ENCODE measurements at places on chromosomes 3 and 15.

- peaks cover 9% of the 10 kb centered on the region for H3K4me1 ChIP-seq
- DNase-seq, result no peak
- H3K27ac ChIP-seq, result no peak overlapping the region
- H3K27me3 ChIP-seq, result no peaks in the 10 kb centered on the region
- no peak overlapping the region for H3K4me3 ChIP-seq
- H3K36me3 ChIP-seq, result no peaks in the 10 kb centered on the region
These were observed 153.5 kb downstream of the MECOM start for GRCh38 chr3:169509780-169510692.

- DNase-seq, result no peak
- no peaks in the 10 kb centered on the region for H3K4me1 ChIP-seq
- H3K36me3 ChIP-seq, result no peaks in the 10 kb centered on the region
- no peak overlapping the region for H3K4me3 ChIP-seq
- H3K27me3 ChIP-seq, result no peaks in the 10 kb centered on the region
- no peak overlapping the region for H3K27ac ChIP-seq
These were observed 11.9 kb downstream of the RAP2B start for GRCh38 chr3:153173758-153174516.

- DNase-seq, result no peak
- H3K36me3 ChIP-seq, result no peaks in the 10 kb centered on the region
- H3K4me3 ChIP-seq, result no peak overlapping the region
- no peaks in the 10 kb centered on the region for H3K27me3 ChIP-seq
These were observed 248.8 kb downstream of the SHOX2 start for GRCh38 chr3:157857440-157857839.

DNA sequence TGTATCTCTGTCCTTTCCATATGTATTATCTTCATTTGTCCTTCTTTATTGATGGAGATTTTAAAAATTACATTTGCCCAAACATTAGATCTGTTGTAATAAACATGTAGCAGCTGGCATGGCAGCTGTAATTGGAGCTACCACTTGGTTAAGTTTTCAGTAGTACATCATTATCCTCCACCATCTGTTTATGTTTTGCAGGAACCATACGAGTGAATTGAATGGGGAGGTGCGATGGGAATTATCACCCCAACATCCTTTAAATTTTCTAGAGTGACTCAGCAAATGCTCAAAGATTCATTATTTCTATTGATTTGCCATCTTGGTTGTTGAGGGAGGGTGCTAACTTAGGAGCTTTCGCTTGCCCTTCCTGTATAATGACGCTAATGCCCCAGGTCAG, 32.6 kb upstream of the NOX5 start:
- peak overlapping the region; percentile 53 for H3K27ac ChIP-seq
- no peaks in the 10 kb centered on the region for H3K27me3 ChIP-seq
- no peak overlapping the region for H3K4me3 ChIP-seq
- H3K4me1 ChIP-seq, result no peaks in the 10 kb centered on the region

GRCh38 chr15:42723068-42723467, 13.9 kb downstream of the CDAN1 start:
- H3K36me3 ChIP-seq, result no peaks in the 10 kb centered on the region
- no peak overlapping the region for H3K27ac ChIP-seq
- H3K27me3 ChIP-seq, result peaks cover 7% of the 10 kb centered on the region
- no peak overlapping the region for H3K4me3 ChIP-seq

DNA sequence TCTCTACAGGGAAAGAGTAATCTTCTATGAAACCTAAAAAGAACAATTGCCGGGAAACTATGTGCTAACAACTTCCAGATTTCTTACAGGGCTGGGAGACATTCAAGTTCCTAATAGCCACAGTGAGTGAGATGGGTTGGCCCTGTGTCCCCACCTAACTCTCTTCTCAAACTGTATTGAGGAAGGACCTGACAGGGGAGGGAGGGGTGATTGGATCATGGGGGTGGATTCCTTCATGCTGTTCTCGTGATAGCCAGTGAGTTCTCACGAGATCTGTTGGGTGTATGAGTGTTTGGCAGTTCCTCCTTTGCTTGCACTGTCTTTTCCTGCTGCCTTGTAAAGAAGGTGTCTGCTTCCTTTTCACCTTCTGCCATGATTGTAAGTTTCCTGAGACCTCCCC, 958.7 kb downstream of the AGBL1 start:
- H3K36me3 ChIP-seq, result no peaks in the 10 kb centered on the region
- no peak for DNase-seq
- H3K4me1 ChIP-seq, result no peaks in the 10 kb centered on the region

- no peak overlapping the region for H3K27ac ChIP-seq
- no peak overlapping the region for H3K4me3 ChIP-seq
- H3K36me3 ChIP-seq, result no peaks in the 10 kb centered on the region
These were observed 194.3 kb downstream of the FOXP1 start for GRCh38 chr3:71389191-71389590.

DNA sequence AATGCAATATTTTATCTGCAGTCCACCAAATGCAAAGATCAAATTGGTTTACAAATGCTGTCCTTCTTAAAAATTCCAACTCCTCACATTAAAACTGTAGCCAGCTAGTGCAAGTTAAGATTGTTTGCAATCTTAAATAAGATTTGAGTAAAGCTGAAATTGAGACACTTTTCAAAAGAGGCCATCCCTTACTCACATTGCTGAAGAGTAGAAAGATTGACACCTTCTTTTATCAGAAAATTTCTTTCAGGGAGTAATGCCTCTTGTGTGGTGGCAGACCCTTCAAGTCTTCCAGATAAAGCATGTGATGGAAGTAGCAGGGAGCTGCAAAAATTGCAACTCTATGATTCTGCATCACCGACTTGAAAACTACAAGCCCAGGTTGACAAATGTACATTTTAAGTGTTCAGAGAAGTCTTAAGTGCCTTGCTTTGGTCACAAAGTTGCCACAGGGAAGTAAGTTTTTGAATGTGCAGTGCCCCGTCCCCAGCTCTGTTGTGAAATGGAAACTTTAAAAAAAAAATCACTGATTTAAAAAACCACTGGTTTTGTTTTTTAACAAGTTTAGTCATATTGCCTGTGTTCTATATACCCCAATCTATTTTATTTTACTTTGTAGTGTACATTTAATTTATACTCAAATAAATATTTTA, 12.6 kb downstream of the CD86 start:
- H3K27ac ChIP-seq, result no peak overlapping the region
- no peaks in the 10 kb centered on the region for H3K4me1 ChIP-seq
- DNase-seq, result no peak

DNA sequence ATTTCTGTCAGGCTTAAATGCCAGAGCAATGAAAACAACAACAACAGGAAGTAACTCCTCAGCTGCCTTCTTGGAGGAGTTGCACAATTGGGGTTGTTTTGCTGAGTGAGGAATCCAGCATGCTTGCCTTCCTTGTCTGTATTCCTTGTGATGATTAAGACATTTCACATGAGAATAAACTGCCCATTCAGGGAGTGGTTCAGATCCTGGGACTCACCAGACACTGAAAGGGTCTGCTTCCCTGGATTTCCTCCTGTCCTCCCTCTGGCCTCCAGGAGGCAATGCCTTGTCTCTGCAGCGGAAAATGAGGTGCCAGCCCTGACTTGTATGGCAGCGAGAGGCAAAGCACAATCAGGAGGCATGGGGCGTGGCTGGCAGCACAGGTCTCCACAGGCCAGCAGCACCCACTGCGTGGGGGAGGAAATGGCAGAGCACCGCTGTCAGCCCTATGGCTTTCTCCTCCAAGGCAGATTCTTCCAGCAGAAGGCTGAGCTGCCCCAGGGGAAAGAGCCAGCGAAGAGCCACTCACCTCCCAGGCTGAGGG, 41.5 kb downstream of the RBP2 start:
- no peaks in the 10 kb centered on the region for H3K36me3 ChIP-seq
- DNase-seq, result peak; percentile 65
- peaks cover 18% of the 10 kb centered on the region for H3K4me1 ChIP-seq
- H3K4me3 ChIP-seq, result no peak overlapping the region

GRCh38 chr3:187211532-187212195, 14.4 kb downstream of the RTP1 start:
- no peaks in the 10 kb centered on the region for H3K27me3 ChIP-seq
- no peaks in the 10 kb centered on the region for H3K4me1 ChIP-seq

GRCh38 chr15:51642696-51643095, 20.1 kb upstream of the DMXL2 start:
- no peak overlapping the region for H3K4me3 ChIP-seq
- H3K27me3 ChIP-seq, result peaks cover 2% of the 10 kb centered on the region
- H3K27ac ChIP-seq, result no peak overlapping the region
- peaks cover 3% of the 10 kb centered on the region for H3K4me1 ChIP-seq
- H3K36me3 ChIP-seq, result no peaks in the 10 kb centered on the region

DNA sequence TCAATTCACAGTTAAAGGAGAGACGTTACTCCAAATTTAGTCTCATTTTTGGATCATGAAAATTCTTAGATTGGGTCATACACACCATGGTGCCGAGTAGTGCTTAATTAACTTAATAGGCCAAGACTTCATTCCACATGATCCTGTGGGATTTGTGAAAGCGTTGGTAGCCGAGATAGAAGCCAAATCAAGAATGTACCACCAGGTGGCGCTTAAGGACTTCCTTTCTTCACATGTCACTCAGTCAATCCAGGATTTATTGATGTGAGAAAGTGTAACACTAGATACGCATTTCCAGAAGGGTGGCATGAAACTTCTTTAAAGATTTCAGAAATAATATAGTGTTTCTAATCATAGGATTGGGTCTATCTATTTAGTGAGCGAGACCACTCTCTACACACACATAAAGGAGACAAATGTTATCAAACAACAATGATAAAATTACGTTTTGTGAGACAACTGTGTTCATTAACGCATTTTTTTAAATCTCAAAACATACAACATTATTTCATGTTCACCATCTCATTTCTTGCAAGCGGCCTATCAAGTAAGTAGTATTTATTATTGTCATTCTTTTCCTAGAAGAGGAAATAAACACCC, 436.1 kb downstream of the CHL1 start:
- H3K4me3 ChIP-seq, result no peak overlapping the region
- no peak overlapping the region for H3K27ac ChIP-seq
- peak; percentile 56 for DNase-seq
- H3K27me3 ChIP-seq, result no peaks in the 10 kb centered on the region
- no peaks in the 10 kb centered on the region for H3K4me1 ChIP-seq

DNA sequence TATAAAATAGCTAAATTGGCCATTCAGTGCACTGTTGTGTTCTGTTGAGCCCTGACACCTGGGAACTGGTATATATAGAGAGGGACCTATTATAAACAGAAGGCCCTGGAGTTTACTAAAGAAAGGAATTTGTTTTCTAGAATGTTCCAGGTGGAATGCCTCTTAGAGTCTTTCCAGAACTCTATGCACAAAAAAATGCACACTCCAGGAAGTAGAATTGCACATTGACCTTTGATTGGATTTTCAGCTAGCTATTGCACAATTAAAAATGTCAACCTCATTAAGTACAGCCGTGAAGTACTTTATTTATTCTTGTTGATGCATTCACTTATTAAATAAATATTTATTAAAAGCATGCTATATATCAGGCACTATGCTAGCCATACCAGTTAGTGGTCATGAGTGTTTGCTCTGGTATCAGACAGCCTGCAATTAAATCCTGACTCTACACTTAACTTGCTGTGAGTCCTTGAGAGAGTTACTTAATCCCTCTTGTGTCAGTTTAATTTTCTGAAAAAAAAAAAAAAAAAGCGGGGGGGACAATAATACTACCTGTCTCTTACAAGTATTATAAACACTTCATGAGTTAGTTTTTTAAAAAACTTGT, 40.8 kb downstream of the NDUFB4 start:
- no peaks in the 10 kb centered on the region for H3K27me3 ChIP-seq
- no peak overlapping the region for H3K4me3 ChIP-seq
- no peak for DNase-seq
- H3K4me1 ChIP-seq, result peaks cover 3% of the 10 kb centered on the region
- no peak overlapping the region for H3K27ac ChIP-seq

Data from glutamatergic neuron (in vitro differentiated cells).